Stomach (tissue), 19 donors: ENCODE measurements at places on chromosomes 6 and 20. TPM values are rescaled to one million over a fixed set of nuclear protein-coding genes. Genes with fewer than 3 reads are reported as not detected.
A peak's percentile ranks its signal among the peaks of the same experiment; 100 is the strongest.

DNA sequence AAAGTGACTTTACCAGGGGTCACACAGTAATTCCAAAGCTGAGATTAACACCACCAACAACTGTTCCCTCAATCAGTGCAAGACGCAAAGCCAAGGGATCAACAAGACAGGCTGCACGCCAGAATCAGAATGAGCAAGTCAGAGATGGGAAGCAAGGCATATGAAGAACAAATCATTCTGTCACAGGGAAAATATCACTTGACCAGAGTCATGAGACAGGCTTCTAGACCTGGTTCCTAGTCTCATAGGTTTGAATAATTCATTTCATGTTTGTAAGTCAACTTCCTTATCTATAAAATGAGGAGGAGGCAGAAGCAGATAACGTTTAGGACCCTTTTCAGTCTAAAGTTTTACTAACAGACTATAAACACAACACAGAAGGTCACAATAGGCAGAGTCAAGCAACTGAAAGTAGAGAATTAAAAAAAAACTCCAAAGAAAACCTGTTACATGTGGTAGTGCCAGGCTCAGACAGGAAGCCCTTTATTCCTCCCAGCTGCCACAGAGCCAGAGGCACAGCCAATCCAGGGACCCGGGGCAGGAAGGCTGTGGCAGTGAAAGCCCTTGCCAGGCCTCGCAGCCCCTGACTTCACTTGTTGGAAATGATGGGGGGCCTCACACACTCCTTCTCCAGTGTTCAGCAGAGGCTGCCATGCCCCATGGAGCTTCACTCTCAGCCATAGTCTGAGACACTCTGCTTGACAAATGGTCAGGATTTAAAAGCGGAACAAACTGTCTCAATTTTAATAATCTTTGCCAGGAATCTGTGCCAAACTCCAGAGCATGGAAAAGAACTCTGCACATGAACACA lies 29.2 kb upstream of the DST start:
- no peak overlapping the region for H3K4me3 ChIP-seq
- H3K27ac ChIP-seq = peak overlapping the region; percentile 65
- H3K27me3 ChIP-seq = no peaks in the 10 kb centered on the region
- no peaks in the 10 kb centered on the region for H3K36me3 ChIP-seq

Gene ANKRD66
- not detected for total RNA-seq

DNA sequence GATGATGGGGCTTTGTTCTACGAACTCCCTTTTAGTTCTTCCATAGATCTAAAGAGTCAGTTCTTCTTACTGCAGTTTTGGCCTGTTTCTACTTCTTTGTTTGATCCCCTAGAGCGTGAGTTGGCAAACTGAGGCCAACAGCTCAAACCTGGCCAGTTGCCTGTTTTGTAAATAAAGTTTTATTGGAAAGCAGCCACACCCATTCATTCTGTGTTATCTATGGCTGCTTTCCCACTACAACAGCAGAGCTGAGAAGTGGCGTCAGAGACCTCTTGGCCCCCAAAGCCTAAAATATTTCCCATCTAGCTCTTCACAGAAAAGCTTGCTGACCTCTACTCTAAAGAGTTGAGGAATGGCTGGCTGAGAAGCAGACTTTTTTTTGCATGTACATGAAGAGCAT lies 52.2 kb downstream of the EYA2 start:
- no peak overlapping the region for H3K27ac ChIP-seq
- H3K4me3 ChIP-seq = no peak overlapping the region
- DNase-seq = no peak
- no peaks in the 10 kb centered on the region for H3K36me3 ChIP-seq
- no peaks in the 10 kb centered on the region for H3K27me3 ChIP-seq

GRCh38 chr6:13474360-13474759 lies 13.0 kb downstream of the GFOD1 start:
- H3K27ac ChIP-seq = no peak overlapping the region
- H3K36me3 ChIP-seq = peaks cover 7% of the 10 kb centered on the region
- no peaks in the 10 kb centered on the region for H3K27me3 ChIP-seq
- peaks cover 35% of the 10 kb centered on the region for H3K4me1 ChIP-seq
- no peak for DNase-seq

- no peaks in the 10 kb centered on the region for H3K27me3 ChIP-seq
- H3K4me1 ChIP-seq = peaks cover 11% of the 10 kb centered on the region
- H3K27ac ChIP-seq = no peak overlapping the region
- no peak for DNase-seq
- no peaks in the 10 kb centered on the region for H3K36me3 ChIP-seq
- no peak overlapping the region for H3K4me3 ChIP-seq
These were observed 57.6 kb downstream of the MEP1A start for GRCh38 chr6:46850792-46851191.

Gene ESR1
- 1.8 TPM for total RNA-seq

GRCh38 chr6:3794092-3794491 lies 42.6 kb upstream of the PXDC1 start:
- H3K27ac ChIP-seq = no peak overlapping the region
- DNase-seq = no peak
- no peaks in the 10 kb centered on the region for H3K27me3 ChIP-seq
- peaks cover 15% of the 10 kb centered on the region for H3K4me1 ChIP-seq
- H3K4me3 ChIP-seq = no peak overlapping the region

GRCh38 chr6:39700362-39700761 lies 24.8 kb downstream of the KIF6 start:
- no peak for DNase-seq
- H3K27ac ChIP-seq = no peak overlapping the region
- no peaks in the 10 kb centered on the region for H3K4me1 ChIP-seq

Gene BPI
- not detected for total RNA-seq

DNA sequence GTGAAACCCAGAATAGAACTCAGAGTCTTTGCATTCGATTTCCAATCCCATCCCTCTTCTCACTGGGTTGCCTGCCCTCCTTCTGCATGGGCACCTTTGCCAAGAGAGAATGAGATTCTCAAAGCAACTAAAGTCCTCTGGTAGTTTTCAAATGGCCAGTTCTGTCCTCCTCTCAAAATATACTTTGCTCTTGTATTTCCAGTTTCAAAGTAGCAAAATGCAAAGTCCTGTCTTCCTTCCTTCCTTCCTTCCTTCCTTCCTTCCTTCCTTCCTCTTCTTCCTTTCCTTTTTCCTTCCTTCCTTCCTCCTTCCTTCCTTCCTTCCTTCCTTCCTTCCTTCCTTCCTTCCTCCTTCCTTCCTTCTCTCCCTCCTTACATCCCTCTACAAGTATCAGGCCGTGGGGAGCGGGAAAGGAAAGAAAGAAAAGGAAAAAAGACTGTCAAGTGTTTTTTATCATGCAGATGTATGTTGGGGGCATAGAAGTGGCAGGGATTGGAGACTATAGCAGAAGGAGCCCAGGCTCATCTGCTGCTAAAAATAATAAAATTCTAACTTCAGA lies 265.2 kb downstream of the CD83 start:
- H3K27me3 ChIP-seq = no peaks in the 10 kb centered on the region
- no peak for DNase-seq
- no peaks in the 10 kb centered on the region for H3K36me3 ChIP-seq
- no peak overlapping the region for H3K4me3 ChIP-seq

Gene TP53TG5
- not detected for total RNA-seq
